ENCODE measurements at places on chromosomes 3 and 15.

DNA sequence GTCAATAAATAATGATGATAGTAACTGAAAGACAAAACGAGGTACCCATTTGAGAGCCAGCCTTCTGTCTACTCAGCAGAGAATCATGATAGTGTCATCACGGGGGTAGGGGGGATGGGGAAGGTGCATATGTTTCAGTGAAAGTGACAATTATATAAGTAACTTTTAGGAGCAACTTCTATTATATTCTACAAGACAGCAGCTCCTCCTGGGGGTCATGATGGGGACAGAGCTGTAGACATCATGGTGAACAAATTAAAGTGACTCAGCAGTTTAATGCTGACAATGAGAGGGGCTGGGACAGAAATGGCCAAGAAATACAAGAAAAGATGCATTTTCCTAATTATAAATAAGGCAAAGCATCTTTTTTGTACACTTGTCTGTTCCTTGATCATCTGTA lies 11.8 kb downstream of the CAPN3 start:
- H3K27ac ChIP-seq: no peak overlapping the region
- no peak overlapping the region for H3K4me3 ChIP-seq
- no peaks in the 10 kb centered on the region for H3K36me3 ChIP-seq
- no peak for DNase-seq

DNA sequence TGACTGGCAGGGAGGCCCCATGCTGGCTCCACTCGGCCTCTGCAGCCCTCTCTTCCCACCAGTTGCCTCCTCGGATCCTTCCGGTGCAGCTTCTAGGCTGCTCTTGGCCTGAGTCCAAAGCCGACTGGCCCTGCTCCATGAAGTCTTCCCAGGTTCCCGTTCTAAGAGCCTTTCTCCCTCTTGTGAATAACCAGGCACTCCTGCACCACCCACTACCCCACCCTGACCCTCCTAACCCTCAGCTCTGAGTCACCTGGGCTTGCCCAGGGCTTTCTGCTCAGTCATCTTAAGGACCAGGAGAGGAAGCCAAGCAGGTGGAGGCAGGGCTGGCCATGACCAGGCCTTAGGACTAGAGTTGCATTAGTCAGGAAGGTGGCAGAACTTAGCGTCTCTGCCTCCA lies 28.1 kb upstream of the CNBP start:
- H3K27me3 ChIP-seq: no peaks in the 10 kb centered on the region
- H3K4me3 ChIP-seq: no peak overlapping the region
- peak; percentile 83 for DNase-seq

- H3K27ac ChIP-seq: no peak overlapping the region
- peaks cover 8% of the 10 kb centered on the region for H3K36me3 ChIP-seq
- no peak overlapping the region for H3K4me3 ChIP-seq
- no peak for DNase-seq
- H3K4me1 ChIP-seq: no peaks in the 10 kb centered on the region
These were observed 65.3 kb downstream of the ADAM10 start for GRCh38 chr15:58684036-58684710.

GRCh38 chr3:184259396-184259877 lies 1.9 kb downstream of the CAMK2N2 start:
- peaks cover 4% of the 10 kb centered on the region for H3K36me3 ChIP-seq
- H3K27me3 ChIP-seq: peaks cover 62% of the 10 kb centered on the region
- H3K4me1 ChIP-seq: peaks cover 33% of the 10 kb centered on the region
- peak overlapping the region; percentile 50 for H3K4me3 ChIP-seq
- no peak for DNase-seq

GRCh38 chr3:71485896-71486295 lies 97.6 kb downstream of the FOXP1 start:
- H3K36me3 ChIP-seq: no peaks in the 10 kb centered on the region
- no peak for DNase-seq
- H3K4me3 ChIP-seq: no peak overlapping the region
- H3K27ac ChIP-seq: no peak overlapping the region
- no peaks in the 10 kb centered on the region for H3K4me1 ChIP-seq

GRCh38 chr15:58420579-58421043 lies 11.2 kb upstream of the LIPC start:
- no peak for DNase-seq
- H3K4me1 ChIP-seq: peaks cover 5% of the 10 kb centered on the region
- no peaks in the 10 kb centered on the region for H3K36me3 ChIP-seq
- no peak overlapping the region for H3K4me3 ChIP-seq
- no peaks in the 10 kb centered on the region for H3K27me3 ChIP-seq

- peaks cover 12% of the 10 kb centered on the region for H3K4me1 ChIP-seq
- no peak overlapping the region for H3K4me3 ChIP-seq
- H3K36me3 ChIP-seq: peaks cover 6% of the 10 kb centered on the region
- H3K27ac ChIP-seq: no peak overlapping the region
- no peaks in the 10 kb centered on the region for H3K27me3 ChIP-seq
These were observed 247.5 kb downstream of the LPP start for GRCh38 chr3:188401244-188401993.

DNA sequence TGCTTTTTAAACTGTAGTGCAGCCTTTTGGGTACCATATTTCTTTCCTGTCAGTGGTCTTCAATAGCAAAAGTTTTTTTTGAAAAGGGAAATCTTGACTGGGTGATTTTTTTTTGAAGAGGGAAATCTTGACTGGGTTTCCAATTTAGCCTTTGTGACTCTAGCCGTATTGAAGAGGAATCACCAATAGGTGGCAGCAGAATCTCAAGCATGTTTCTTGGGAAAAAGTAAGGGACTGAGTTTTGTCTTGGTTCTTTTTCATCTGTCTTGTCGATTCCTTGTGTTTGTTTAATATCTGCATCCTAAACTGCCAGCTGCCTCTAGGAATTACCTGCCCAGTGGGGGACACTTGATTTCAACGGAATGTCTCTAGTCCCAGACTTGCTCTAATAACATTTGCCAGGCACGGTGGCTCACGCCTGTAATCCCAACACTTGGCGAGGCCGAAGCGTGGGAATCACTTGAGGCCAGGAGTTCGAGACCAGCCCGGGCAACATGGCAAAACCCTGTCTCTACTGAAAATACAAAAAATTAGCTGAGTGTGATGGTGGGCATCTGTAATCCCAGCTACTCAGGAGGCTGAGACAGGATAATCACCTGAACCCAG lies 89.2 kb downstream of the RBPMS2 start:
- H3K4me3 ChIP-seq: no peak overlapping the region
- H3K36me3 ChIP-seq: peaks cover 86% of the 10 kb centered on the region
- no peaks in the 10 kb centered on the region for H3K27me3 ChIP-seq
- H3K4me1 ChIP-seq: peaks cover 22% of the 10 kb centered on the region

DNA sequence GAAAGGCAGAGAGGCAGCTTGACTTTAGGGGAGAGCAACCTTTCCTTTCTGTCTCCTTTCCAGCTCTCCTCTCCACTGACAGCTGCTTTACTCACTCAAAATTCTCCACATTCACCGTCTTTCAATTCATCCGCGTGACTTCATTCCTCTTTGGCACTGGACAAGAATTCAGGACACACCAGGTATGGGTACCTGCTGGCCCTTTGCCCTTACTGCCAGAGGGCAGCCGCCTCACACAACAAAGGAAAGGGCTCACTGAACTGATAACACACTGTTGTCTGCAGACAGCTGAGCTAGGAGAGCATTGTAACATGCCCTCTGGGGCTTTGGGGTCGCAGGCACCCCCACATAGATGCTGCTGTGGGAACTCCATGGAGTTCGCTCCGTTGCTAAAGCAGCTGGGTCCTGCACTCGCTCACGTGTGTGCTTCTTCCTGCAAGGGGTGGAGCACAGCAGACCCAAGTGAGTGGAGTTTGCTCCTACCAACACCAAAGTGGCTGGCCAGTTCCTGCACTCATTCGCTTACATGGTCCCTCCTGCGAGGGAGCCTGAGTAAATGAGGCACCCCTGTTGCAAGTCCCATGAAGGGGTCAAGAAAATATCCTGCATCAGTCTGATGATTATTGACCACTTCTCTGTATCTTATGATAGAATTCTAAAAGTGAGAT lies 79.0 kb upstream of the SGO1 start:
- H3K4me3 ChIP-seq: no peak overlapping the region
- H3K27ac ChIP-seq: no peak overlapping the region
- no peaks in the 10 kb centered on the region for H3K36me3 ChIP-seq
- DNase-seq: no peak
- H3K4me1 ChIP-seq: no peaks in the 10 kb centered on the region
- no peaks in the 10 kb centered on the region for H3K27me3 ChIP-seq

- no peaks in the 10 kb centered on the region for H3K27me3 ChIP-seq
- H3K27ac ChIP-seq: no peak overlapping the region
- no peak overlapping the region for H3K4me3 ChIP-seq
- no peaks in the 10 kb centered on the region for H3K4me1 ChIP-seq
These were observed 101.3 kb downstream of the DPH6 start for GRCh38 chr15:35444557-35445204.

GRCh38 chr3:36648241-36649034 lies 115.9 kb downstream of the DCLK3 start:
- H3K36me3 ChIP-seq: no peaks in the 10 kb centered on the region
- H3K4me3 ChIP-seq: no peak overlapping the region
- H3K27ac ChIP-seq: no peak overlapping the region
- DNase-seq: no peak
- no peaks in the 10 kb centered on the region for H3K27me3 ChIP-seq

- H3K27ac ChIP-seq: no peak overlapping the region
- no peak for DNase-seq
- no peaks in the 10 kb centered on the region for H3K4me1 ChIP-seq
- no peaks in the 10 kb centered on the region for H3K27me3 ChIP-seq
These were observed 164.8 kb downstream of the GRM7 start for GRCh38 chr3:7025581-7026300.

DNA sequence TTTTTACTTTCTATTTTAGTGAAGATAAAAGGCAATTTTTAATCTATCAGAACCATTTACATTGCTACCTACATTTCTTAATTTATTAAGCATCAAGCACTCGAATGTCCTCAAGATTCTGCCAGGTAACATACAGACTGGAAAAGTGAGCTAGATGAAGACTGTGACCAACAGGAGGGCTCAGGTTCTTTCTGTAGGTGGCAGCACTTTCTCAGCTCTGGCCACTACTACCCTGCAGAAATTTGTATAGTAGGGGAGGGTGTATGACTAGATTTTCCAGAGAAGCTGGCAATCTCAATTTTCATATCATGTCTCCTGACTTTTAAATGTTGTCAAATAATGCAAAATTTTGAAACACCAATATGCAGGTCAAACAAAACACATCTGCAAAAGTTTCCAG lies 165.0 kb upstream of the SUCLG2 start:
- no peak for DNase-seq
- no peak overlapping the region for H3K27ac ChIP-seq
- no peaks in the 10 kb centered on the region for H3K27me3 ChIP-seq
- H3K36me3 ChIP-seq: no peaks in the 10 kb centered on the region

GRCh38 chr15:50166216-50166615 lies 15.8 kb upstream of the SLC27A2 start:
- no peak overlapping the region for H3K27ac ChIP-seq
- H3K4me3 ChIP-seq: no peak overlapping the region
- H3K27me3 ChIP-seq: no peaks in the 10 kb centered on the region

- H3K36me3 ChIP-seq: peaks cover 67% of the 10 kb centered on the region
- H3K4me1 ChIP-seq: peaks cover 12% of the 10 kb centered on the region
- no peak overlapping the region for H3K27ac ChIP-seq
- no peak for DNase-seq
- no peak overlapping the region for H3K4me3 ChIP-seq
- no peaks in the 10 kb centered on the region for H3K27me3 ChIP-seq
These were observed 31.9 kb downstream of the TNK2 start for GRCh38 chr3:195876297-195877064.

GRCh38 chr15:89998141-89998661 lies 2.9 kb upstream of the ZNF710 start:
- no peak overlapping the region for H3K4me3 ChIP-seq
- no peaks in the 10 kb centered on the region for H3K36me3 ChIP-seq
- H3K4me1 ChIP-seq: peaks cover 33% of the 10 kb centered on the region

GRCh38 chr3:169861871-169862270 lies 7.9 kb downstream of the LRRC31 start:
- DNase-seq: no peak
- no peaks in the 10 kb centered on the region for H3K36me3 ChIP-seq
- no peaks in the 10 kb centered on the region for H3K4me1 ChIP-seq
- H3K27ac ChIP-seq: no peak overlapping the region

GRCh38 chr3:16349986-16350596 lies 85.1 kb downstream of the OXNAD1 start:
- peak overlapping the region; percentile 58 for H3K27ac ChIP-seq
- no peak for DNase-seq
- H3K4me1 ChIP-seq: no peaks in the 10 kb centered on the region
- peaks cover 8% of the 10 kb centered on the region for H3K36me3 ChIP-seq

- no peaks in the 10 kb centered on the region for H3K36me3 ChIP-seq
- peaks cover 6% of the 10 kb centered on the region for H3K4me1 ChIP-seq
- H3K27me3 ChIP-seq: no peaks in the 10 kb centered on the region
- no peak overlapping the region for H3K27ac ChIP-seq
- H3K4me3 ChIP-seq: no peak overlapping the region
- DNase-seq: no peak
These were observed 165.2 kb upstream of the STT3B start for GRCh38 chr3:31367518-31367917.

DNA sequence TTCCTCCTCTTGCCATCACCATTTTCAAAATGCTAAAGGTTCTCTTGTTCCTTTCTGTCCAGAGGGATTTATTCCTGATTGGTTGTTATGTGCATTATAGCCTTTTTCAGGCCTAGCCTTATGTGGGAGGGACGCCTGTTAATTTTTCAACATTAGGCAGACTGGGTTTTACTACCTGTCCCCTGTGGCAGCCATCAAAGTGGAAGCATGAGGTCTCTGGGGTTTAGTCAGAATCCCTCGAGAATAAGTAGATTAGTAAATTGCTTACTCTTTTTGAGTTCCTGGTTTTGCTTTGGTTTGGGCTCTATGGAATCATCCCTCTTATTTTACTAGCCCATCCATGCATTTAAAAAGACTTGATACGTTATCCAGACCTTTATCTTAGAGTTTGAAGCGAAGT lies 32.4 kb downstream of the PAK2 start:
- no peaks in the 10 kb centered on the region for H3K27me3 ChIP-seq
- no peak for DNase-seq
- peaks cover 7% of the 10 kb centered on the region for H3K4me1 ChIP-seq
- H3K27ac ChIP-seq: no peak overlapping the region
- H3K4me3 ChIP-seq: no peak overlapping the region

DNA sequence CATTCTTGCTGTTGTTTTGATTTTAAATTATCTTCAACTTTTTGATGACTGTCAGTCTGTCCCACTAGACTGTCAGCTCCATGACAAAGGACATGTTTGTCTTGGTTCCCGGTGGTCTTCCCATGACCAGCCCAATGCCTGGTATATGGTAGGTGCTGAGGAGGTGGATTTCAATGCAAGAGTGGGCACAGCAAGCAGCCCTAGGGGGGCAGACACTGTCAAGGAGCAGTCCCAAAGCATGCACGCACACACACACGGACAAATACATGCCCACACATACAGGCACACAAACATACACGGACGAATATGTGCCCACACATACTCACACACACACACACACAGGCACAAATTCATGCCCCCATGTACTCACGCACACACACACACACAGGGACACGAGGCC lies 12.0 kb downstream of the KLF15 start:
- H3K27me3 ChIP-seq: no peaks in the 10 kb centered on the region
- no peak overlapping the region for H3K4me3 ChIP-seq
- no peak for DNase-seq
- peaks cover 5% of the 10 kb centered on the region for H3K36me3 ChIP-seq
- no peaks in the 10 kb centered on the region for H3K4me1 ChIP-seq
